MCF 10A (cell line): ENCODE measurements at places on chromosomes 2 and 18. TPM values are rescaled to one million over a fixed set of nuclear protein-coding genes. Genes with fewer than 3 reads are reported as not detected.

GCG gene
- total RNA-seq, result not detected in 2 replicates

ELOA2 gene
- total RNA-seq, result not detected in 2 replicates

PID1 gene
- total RNA-seq, result 123 and 211 TPM in 2 replicates

GRHL1 gene
- 0.96 and 2.0 TPM in 2 replicates for total RNA-seq

SCN7A gene
- total RNA-seq, result not detected in 2 replicates

- DNase-seq, result no peak
These were observed 26.4 kb downstream of the IDH1 start for GRCh38 chr2:208228476-208228875.

- no peak for DNase-seq
These were observed 20.7 kb downstream of the SLC14A2 start for GRCh38 chr18:45635893-45636509.

DNA sequence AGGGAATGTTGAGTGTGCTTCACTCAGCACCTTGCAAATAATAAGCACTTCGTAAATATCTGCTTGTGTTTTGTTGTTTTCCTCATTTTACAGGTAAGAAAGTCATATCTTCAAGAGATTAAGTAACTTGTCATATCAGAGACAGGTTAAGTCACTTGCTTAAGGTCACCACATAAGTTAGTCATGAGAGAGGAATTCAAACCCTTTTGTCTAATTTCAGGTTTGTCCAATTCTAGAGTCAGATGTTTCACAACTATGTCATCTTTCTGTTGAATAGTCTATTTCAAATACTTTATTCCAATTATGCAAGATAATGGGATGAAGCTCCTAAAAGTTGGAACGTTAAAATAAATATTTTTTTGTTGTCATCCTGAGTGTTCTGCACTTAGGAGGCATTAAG is 13.5 kb upstream of the CUL3 start:
- no peak for DNase-seq

DNA sequence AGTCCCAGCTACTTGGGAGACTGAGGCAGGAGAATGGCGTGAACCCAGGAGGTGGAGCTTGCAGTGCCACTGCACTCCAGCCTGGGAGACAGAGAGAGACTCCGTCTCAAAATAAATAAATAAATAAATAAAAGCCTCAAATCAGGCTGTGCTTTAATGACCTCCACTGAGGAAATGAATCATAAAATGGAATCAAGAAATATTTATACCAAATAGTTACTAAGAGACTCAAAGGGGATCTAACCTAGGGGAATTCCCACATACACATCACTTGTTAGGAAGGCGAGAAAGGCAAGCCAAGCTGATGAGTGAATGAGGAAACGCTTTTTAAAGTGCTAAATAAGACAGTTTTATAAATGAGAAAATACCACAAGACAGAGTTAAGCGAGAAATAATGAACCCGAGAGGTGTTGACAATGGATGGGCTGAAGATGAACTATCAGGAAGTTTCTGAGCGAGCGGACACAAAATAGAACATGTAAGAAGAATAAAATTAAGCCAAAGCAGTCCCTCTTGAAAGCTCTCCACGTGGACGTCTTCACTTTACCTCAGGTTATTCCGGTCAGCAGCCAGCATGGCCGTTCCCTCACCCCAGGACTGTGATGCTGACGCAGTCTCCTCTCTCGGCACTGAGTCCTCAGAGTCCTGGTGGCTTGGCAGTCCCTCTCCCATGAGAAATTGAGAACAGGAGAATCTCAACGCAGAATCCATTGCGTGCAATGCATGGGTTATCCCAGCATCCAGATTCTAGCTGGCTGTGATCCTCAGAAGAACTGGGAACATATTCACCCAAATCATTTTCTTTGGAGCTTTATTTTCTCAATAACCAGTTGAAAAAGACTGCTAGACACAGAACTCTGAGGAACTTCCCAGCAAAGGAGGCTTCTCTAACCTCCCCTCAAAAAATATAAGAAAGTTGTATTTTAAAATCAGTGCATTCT is 22.3 kb downstream of the PXDN start:
- DNase-seq, result peak; percentile 80

DNA sequence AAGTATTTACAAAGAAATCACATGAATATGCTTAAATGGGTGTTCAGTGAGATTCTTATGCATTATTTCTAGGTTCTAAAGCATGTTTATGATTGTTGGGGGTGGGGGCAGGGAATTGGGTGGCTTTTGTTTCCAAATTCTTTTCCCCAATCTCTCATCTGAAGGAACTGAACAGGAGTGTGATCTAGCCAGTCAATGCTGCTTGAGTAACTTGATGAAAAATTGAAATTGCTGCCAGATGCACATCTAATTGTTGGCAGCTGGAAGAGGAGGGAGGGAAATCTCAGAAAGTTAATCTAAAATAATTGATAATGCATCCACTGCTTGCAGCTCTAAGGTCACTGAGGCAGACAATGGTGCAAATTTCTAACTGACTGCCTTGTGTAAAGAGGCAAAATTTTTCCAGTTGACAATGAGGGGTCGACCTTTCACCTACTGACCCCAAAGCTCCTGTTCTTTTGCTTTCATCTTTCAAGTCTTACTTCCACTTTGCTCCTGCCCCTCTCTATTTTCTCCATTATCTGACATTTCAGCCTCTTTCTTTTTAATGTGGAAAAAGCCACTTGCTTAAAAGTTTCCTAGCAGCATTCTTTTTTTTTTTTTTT is 53.3 kb downstream of the IRS1 start:
- DNase-seq, result no peak

DNA sequence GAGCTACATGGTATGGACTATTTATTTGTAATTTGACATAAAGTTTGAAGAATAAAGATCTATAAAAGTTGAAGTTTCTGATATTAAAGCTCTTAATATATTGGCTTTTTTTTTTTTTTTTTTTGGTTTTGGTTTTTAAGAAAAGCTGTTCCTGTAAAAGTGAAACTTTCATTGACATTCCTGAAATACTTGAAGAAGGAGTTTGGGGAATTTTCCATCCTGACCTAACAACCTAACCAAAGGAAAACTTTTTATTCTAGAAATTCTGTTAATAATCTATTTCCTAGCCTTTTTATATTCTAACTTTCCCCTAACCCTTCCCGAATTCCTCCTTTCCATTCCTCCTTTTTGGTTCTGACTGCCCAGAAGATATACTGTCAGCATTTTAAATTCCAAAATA is 83.7 kb downstream of the ACSL3 start:
- DNase-seq, result no peak

- no peak for DNase-seq
These were observed 70.4 kb upstream of the DTNA start for GRCh38 chr18:34639687-34640086.

DNA sequence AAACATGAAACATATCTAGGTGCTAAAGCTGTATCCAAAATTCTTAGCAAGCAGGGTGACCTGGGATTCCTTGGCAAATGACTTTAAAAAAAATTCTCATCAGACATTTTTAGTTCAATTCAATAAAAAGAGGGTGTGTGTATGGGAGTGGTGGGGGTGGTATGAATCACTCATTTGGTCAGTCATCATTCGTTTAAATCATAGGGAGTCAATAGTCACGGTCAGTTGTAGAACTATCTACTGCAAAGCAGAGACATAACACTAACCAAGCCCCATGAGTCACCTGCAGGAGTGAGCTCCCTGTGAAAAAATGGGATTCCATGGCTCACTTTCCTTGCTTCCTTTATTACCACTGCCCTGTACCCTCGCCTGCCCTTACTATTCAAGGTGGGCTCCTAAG is 380.6 kb upstream of the TCF4 start:
- DNase-seq, result peak; percentile 23

DNA sequence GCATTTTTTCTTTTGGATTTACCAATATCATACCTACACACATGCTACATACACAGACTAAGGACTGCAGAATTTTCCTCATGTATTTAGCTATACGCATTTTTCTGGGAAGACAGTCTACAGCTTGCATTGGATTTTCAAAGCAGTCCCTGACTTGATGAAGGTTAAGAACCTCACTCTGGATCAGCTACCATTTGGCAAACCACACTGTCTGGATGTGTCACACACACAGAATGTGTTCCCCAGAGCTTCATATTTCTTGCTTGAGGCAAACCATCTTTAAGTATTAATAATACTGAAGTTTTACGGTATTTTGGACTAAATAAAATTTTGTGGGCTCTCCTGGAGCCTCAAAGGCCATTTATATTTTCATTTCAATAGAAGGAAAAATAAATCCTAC is 102.3 kb downstream of the TCF4 start:
- DNase-seq, result no peak

- no peak for DNase-seq
These were observed 29.5 kb downstream of the FLACC1 start for GRCh38 chr2:201327678-201328077.

GRCh38 chr2:46849721-46850556 is 65.7 kb downstream of the MCFD2 start:
- DNase-seq, result peak; percentile 34

GRCh38 chr2:58266211-58266610 is 25.1 kb upstream of the FANCL start:
- no peak for DNase-seq
